Forelimb muscle (tissue), 1 donor: ENCODE measurements at places on chromosomes 11 and 22. TPM values are rescaled to one million over a fixed set of nuclear protein-coding genes. Genes with fewer than 3 reads are reported as not detected.

P2RY6 gene
- polyA plus RNA-seq = 1.7 TPM

EFCAB6 gene
- polyA plus RNA-seq = 0.76 TPM

SLC6A5 gene
- not detected for polyA plus RNA-seq

EXT2 gene
- polyA plus RNA-seq = 45.8 TPM

NAALADL1 gene
- 6.4 TPM for polyA plus RNA-seq

FADS1 gene
- 16.6 TPM for polyA plus RNA-seq

C11orf91 gene
- polyA plus RNA-seq = not detected

TPH1 gene
- polyA plus RNA-seq = 0.40 TPM

DNA sequence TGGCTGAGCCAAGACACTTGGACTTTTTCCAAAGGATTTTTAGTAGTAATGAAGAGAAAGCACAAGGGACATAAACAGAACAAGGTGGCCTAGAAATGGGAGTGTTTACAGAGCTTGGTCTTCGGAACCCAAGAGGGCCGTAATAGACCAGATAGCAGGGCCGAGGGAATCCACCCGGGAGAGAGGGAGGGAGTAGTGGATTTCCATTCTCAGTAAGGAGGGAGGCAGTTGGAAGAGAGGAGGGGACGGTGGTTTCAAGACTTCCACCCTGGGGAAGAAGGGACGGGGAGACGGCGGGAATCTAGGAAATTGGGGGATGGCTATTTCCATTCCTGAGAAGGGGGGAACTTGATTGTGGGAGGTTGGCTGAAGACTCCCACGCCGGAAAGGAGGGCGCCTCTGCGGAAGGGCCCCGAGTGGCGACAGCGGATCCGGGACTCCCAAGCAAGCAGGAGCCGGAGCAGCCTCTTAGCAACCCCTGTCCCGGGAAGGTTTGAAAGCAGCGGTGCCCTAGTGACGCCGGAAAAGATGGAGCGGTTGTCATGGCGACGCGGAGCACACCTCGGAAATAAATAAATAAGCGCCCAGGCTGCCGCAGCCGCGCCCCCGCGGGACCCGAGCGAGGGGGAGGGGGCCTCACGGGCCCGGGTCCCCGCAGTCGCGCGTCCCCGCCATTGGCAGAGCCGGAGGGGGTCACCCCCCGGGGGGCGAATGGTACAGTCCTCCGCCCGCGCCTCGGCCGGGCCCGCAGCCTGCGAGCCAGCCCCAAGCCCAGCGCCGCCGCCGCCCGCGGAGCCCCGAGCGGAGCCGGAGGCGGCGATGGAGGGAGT, 31.6 kb downstream of the EIF3F start:
- no peak for DNase-seq

DNA sequence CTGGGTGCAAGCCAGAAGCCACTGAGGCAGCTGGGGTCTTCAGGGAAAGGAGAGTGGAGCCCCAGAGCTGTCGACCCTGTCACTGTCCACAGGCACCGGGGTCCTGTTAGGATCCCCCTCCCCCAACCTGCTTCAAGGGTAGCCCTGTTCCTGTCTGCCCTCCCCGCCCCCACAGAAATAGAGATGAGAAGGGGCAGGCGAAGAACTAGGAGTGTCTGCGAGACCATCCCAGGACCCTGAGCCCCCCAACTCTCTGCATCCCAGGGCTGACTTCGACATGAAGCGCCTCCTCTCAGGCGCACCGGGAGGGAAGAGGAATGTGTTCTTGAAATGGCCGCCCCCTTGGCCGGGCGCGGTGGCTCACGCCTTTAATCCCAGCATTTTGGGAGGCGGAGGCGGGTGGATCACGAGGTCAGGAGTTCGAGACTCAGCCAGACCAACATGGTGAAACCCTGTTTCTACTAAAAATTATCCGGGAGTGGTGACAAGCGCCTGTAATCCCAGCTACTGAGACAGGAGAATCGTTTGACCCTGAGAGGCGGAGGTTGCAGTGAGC, 607 bp upstream of the ZNF70 start:
- no peak for DNase-seq

GRCh38 chr11:132177106-132177505, 806.7 kb downstream of the NTM start:
- DNase-seq = peak; percentile 41

GRCh38 chr11:37613031-37613430, 1015.0 kb upstream of the RAG2 start:
- DNase-seq = no peak

GRCh38 chr11:111539426-111540113, 950 bp upstream of the LAYN start:
- DNase-seq = no peak

- no peak for DNase-seq
Measured at GRCh38 chr11:127639916-127640315, 639.3 kb upstream of the KIRREL3 start.

DNA sequence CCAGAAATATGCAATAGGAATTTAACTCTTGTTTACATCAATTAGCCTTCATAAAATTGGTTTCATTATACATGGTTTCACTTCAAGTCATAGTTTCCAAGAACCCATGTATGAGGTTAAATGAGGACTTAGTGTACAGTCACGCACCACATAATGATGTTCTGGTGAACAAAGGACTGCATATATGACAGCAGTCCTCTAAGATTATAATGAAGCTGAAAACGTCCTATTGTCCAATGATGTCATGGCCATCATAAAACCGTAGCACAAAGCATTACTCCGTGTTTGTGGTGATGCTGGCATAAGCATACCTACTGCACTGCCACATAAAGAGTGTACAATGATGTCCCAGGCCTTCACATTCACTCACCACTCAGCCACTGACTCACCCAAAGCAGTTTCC, 31.1 kb downstream of the SMCO4 start:
- DNase-seq = no peak

DNA sequence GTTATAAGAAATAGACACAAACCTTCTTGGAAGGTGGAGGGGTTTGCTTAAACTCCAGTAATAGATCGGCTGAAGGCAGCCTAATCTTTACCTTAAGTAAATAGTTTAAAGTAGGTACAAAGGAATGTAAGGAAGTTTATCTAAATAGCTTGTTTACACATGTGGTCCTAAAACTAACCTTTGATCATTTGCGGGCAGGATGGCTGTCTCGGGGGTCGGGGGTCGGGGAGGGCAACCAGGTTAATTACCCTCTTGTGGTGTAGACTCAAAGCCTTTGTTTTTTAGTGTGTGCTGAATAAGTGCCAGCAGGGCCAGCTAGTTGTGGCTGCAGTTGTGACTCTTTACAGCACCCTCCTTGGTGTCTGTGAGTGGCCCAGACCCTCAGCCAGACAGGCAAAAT, 256.9 kb upstream of the SESN3 start:
- DNase-seq = no peak

- no peak for DNase-seq
Measured at GRCh38 chr11:120333801-120334200, 2.4 kb upstream of the ARHGEF12 start.

DNA sequence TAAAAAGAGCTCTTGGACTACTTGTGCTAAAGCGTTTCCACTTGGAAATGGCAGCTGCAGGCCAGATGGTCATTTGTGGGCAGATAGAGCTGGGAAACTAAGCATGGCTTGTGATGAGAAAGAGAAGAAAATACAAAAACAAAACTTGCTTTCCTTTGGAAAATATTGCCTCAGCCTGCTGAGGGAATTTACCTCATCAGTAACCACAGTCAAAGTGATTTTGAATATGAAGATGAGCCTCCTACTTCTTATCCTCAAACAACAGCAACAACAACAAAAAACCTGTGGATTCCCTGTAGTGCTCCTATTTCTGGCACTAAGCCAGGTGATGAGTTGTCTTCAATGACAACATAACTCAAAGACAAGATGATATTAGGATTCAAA, 62.7 kb upstream of the FIBIN start:
- DNase-seq = peak; percentile 72

- DNase-seq = no peak
Measured at GRCh38 chr11:46202149-46202548, 75.3 kb upstream of the CREB3L1 start.

DNA sequence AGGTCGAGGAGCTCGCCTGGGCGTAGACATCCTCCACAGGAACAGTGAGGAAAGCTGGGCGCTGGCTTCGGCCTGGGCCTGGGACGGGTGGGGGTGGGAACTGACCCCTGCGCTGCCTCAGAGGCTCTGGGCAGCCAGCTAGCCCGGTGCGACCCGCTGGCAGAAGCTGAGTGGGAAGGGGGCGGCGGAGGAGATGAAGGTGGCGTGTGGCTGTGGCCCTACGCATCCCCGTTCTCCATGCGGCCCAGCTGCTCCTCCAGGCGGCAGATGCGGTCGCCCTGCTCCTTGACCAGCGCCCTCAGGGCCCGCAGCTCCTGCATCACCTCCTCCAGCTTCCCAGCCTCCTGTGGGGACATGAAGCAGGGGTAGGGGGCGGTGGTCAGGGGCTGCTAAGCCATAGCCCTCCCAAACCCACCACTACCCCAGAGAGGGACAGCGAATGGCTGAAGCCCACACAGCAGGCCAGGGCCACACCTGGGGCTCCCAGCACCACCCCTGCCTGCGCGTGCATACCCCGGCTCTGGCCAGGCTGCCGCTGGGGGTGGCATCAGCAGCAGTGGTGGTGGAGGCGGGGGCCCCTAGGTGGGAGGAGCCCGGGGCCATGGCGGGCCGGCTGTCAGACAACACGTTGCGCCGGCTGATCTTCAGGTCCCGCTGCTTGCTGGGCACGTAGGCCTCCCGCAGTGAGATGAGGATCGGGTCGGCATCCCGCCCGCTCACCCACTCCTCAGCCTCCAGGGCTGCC, 848 bp upstream of the PTPRCAP start:
- no peak for DNase-seq
